ENCODE measurements at places on chromosomes 5 and 9. TPM values are rescaled to one million over a fixed set of nuclear protein-coding genes. Genes with fewer than 3 reads are reported as not detected.

Gene TTC23L
- 0.25 TPM for total RNA-seq

Gene GAS1
- total RNA-seq: 163 TPM

Gene OLFM1
- 39.0 TPM for total RNA-seq

Gene P4HA2
- total RNA-seq: 42.0 TPM

Gene FIBCD1
- not detected for total RNA-seq

Gene SPATA31A3
- not detected for total RNA-seq

Gene PCDHA8
- 0.49 TPM for total RNA-seq

Gene SPATA31E1
- total RNA-seq: not detected

Gene MTMR12
- total RNA-seq: 23.8 TPM

Gene ANKRD31
- total RNA-seq: 1.2 TPM

Gene ADAMTS13
- 2.0 TPM for total RNA-seq

Gene PCDHGB7
- total RNA-seq: 14.2 TPM

Gene SUSD1
- total RNA-seq: 10.8 TPM

Gene LEAP2
- total RNA-seq: 4.2 TPM

Gene FOXD4L3
- 0.49 TPM for total RNA-seq

Gene PCDHGB3
- 5.4 TPM for total RNA-seq

Gene SHROOM1
- total RNA-seq: 17.7 TPM

Gene IL4
- total RNA-seq: not detected

Data from vagina (tissue), 2 donors.